ENCODE measurements at places on chromosomes 11 and 22.

GRCh38 chr11:845872-846495 lies 3.3 kb downstream of the TSPAN4 start:
- no peak for DNase-seq

DNA sequence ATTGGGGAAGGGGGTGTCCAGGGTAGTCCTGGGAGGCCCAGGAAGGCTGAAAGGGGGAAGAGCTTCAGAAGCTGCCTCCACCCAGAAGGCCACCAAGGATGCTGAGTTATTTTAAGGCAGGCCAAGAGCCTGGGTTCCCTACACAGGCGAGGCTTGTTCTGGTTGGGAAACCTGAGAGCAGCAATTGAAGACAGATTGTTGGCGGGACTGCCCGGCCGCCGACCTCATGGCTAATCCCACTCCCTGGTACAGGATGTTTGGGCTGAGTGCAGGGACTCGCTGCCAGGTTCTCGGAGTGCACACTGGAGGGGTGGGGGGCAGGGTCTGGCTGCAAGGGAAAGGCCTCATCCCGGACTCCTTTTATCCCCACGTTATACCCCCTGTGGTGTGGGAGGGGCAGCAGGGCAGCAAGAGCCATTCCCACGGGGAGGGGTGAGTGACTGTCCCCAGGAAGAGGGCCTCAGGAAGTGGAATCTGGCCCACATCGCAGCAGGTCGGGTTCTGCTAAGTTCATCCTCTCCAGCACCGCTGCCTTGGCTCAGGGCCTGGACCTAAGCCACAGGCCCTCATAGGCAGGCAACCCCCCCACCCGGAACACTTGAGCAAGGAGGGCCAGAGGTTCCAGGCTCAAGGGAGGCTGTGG lies 43.6 kb upstream of the PRR5 start:
- DNase-seq, result peak; percentile 72

DNA sequence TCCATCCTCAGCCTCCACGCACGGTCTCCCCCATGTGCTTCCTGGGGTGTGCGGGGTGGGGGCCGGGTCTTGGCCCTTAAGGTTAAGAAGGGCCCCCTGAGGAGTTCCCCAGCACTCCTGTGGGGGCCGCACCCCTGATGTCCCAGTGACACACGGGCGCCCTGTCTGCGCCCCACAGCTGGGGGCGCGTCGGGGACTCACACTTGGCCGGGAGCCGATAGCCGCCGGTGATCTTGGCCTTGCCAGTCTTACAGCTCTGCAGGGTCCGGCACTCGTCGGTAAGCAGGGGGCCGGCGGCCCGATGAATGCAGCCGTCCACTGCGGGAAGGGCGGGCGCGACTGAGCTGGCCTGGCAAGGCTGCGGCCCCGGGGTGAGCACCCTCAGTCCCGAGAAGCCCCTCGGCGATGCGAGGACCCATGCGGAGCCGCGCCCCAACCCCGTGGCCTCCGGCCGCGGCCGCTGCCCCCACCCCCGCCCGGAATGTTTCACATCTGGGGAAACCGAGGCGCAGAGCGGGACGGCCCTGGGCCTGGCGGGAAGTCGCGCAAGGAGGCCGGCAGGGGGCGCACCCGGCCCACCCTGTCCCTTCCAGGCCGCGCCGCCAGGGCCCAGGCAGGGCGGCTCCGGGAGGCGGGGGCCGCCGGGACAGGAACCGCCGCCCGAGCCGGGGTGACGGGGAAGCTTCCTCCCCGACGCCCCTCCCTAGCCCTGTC lies 13.9 kb downstream of the OTUB1 start:
- DNase-seq, result no peak

DNA sequence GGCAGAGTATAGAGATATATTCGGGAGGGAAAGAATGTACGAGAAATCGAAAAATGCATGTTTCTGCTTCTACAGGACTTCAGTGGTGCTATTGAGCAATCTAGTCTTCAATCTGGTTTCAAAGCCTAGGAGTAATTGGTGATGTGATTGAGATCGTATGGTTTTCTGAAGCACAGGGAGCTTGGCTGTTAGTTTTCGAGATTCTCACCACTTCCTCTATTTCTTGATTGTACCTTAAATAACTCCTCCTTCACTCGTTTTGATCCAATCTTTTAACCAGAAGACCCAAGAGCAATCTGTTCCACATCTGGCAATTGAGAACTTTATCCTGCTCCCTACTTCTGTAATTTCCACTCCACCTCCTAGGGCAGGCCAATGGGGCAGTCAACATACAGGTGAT lies 518 bp downstream of the CCDC179 start:
- no peak for DNase-seq

- DNase-seq, result no peak
Measured at GRCh38 chr22:37244114-37244921, at the start of gene RAC2. Gene RAC2, minus strand, starts transcription at chr22:37244269. Its CDS starts 121 bp downstream, at chr22:37244148.

GRCh38 chr11:59028105-59028504 lies 58.0 kb upstream of the GLYATL1B start:
- DNase-seq, result no peak

GRCh38 chr11:126396965-126397364 lies 41.5 kb downstream of the ST3GAL4 start:
- no peak for DNase-seq

DNA sequence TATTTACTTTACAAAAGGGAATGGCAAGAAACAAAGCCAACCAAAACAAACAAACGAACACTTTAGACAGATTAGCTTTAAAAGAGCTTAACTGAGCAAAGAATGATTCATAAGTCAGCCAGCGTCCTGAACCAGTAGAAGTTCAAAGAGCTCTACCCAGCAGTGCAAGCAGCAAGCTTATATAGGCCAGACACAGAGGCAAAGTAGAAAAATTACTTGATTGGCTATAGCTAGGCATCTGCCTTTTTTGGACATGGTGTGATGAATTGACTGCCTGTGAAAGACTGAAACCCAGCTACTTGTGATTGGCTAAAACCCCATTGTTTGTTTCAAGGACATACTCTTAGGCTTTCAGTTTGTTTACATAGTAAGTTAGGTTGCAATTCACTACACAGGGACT lies 2120.0 kb upstream of the RAG2 start:
- no peak for DNase-seq

GRCh38 chr11:57055744-57056143 lies 67.0 kb downstream of the OR5AK2 start:
- DNase-seq, result no peak

DNA sequence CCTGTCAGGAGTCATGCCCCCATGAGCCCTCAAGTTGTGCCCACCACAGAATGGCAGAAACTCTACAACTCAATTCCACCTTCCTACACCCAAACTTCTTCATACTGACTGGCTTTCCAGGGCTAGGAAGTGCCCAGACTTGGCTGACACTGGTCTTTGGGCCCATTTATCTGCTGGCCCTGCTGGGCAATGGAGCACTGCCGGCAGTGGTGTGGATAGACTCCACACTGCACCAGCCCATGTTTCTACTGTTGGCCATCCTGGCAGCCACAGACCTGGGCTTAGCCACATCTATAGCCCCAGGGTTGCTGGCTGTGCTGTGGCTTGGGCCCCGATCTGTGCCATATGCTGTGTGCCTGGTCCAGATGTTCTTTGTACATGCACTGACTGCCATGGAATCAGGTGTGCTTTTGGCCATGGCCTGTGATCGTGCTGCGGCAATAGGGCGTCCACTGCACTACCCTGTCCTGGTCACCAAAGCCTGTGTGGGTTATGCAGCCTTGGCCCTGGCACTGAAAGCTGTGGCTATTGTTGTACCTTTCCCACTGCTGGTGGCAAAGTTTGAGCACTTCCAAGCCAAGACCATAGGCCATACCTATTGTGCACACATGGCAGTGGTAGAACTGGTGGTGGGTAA lies at the start of gene OR52W1:
Gene OR52W1, plus strand, starts transcription at position 51 of the 637 bp plus-strand sequence. Its CDS starts 0 bp downstream, at position 51.
- no peak for DNase-seq

DNA sequence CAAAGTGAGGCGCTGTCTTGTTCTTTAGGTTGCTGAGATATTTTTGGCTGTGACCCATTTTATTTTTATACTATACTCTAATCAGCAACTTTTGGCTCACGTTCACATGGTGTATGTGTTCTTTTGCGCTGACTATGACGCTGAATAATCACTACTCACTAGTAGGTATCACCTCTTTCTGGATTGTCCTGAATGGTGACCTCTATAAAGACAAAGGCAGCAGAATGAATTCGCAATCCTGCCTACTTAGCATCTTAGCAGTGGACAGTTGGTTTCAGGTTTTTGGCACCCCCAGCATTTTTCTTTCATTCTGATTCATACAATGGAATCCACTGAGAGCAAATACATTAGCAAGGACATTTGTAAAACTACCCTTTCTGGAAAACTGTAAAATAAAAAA lies 351.3 kb downstream of the JRKL start:
- no peak for DNase-seq

DNA sequence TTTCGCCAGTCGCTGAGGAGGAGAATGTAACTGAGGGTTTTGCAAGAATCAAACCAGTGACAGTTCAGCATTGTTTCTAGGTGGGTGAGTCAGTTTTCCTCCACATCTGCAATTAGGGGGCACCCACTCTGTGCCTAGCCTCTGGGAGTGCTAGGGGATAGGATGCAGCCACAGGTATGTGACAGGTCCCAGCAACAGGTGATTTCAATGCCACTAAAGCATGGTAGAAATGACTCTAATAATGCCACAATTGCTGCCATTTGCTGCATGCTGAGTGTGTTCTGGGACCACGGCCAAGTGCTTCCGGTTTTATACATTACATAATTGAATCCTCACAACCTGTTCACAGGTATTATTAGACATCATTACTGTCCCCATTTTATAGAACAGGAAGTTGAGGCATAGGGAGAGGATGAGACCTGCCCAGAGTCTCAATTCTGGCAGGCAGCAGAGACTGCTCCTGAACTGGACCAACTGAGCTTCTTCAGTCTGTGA lies 556 bp downstream of the CRYBB2 start:
- no peak for DNase-seq

- no peak for DNase-seq
Measured at GRCh38 chr11:108873310-108873709, 208.4 kb downstream of the DDX10 start.
